ENCODE measurements at places on chromosomes 4 and X.

GRCh38 chr4:53908661-53909078 is 155.7 kb downstream of the CHIC2 start:
- DNase-seq: peak; percentile 36

DNA sequence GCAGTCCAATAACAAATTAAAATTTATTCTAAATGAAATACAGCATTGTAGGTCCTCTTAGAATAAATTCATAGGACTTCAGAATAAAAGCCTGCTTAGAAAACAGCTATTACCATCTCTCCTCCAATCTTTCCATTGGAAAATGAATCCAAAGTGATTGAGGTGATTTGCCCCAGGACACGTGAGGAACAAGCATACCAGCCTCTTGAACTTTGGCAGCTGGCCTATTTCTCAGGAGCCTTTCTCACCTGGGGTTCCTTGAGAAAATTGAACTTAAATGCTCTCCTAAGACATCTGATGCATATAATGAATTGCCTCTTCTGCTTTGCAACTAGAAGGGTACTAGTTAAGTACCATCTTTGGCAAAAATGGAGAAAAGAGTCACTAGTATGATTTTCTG is 13.5 kb downstream of the ARHGAP24 start:
- DNase-seq: no peak

- no peak for DNase-seq
Observed at GRCh38 chr4:180434131-180434895, 1808.9 kb upstream of the TENM3 start.

DNA sequence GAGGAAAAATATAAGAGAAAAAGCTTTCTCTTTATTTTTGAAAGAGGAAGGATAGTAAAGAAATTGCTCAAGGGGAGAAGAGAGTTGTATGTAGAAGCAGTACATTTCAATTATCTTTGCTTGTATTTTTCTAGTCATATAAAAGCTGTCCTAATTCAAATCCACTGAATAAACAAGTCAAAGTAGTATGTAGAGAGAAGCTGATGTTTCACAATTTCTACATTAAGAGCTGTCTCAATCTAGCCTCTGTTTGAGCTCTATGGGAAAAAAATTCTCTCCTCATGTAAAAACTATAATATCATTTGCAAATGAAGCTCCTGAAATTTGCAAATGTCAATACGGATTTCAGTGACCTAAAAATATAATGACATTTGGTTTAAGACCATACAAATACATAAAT is 52.6 kb downstream of the CHM start:
- DNase-seq: no peak

DNA sequence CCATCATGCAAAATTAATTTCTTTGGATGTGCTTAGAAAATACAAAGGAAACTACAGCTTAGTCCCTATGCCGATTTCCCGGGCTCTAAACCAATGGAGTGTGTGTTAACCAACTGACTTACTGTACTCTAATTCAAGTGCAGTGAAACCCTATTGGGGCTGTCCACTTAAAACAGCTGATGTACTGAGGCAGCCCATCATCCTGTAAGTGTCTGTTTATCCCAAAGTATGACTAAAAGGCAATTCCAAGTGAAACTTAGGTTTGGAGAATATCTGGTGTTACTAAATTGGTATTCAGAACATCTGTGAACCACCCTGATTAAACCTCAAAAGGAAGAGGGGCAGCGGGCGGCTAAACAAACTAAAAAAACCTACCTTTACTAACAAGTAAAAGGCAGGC is 79.7 kb downstream of the GATB start:
- DNase-seq: no peak

- peak; percentile 5 for DNase-seq
Observed at GRCh38 chr4:2830632-2831610, 12.7 kb upstream of the ADD1 start.

DNA sequence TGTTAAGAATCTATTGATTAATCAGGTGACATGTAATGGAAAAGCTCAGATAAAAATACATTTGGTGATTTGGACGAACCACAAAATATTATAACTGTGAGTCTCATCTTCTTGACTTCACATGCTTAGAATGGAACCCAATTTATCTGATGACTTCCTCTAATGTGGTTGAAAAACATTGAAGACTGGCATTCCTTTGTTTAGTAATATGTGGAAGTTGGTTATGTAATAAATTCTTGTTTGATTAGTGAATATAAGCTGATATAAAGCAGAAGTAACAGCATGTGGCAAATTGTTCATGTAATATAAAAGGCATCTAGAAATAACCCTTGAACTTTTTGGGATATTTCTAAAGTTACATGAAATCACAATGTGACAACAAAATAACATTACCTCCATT is 9.7 kb downstream of the GIMD1 start:
- DNase-seq: no peak

GRCh38 chr4:110224142-110224541 is 25.7 kb upstream of the ELOVL6 start:
- no peak for DNase-seq

GRCh38 chr4:152607178-152607577 is 71.3 kb upstream of the FBXW7 start:
- DNase-seq: no peak

DNA sequence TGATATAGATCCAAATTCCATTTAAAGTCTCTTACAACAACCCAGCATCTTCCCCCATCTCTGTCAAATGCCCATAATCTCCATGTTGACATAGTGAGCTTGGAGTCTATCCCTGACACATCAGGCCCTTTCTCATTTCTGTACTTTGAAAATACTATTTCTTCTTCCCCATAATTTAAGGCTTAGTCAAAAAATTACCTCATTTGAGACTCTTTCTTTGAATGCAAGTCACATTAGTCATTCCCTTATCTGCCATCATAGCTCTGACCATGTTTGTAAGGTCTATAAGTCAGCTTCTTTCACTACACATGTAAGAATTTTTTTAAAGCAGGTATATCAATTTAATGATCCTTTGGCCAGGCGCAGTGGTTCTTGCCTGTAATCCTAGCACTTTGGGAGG is 99.9 kb downstream of the DDX60 start:
- DNase-seq: no peak

DNA sequence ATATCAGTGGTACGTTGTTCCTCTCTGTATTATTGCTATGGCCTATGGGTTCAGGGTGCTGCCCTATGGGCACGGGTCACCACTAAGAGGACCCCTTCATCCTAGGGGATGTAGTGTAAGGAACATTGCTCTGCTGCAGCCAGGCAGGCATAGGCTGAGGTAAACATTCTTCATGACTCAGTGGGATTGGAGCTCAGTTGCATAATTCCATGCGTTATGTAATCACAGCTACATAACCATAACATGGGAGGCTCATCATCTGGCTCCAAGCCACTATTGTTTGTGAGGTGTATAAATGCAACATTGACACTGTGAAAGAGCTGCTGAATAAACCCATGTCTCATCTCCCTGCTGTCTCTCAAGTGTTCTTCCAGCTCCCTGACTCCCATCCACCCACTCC is 375.2 kb downstream of the MAGEE1 start:
- no peak for DNase-seq

DNA sequence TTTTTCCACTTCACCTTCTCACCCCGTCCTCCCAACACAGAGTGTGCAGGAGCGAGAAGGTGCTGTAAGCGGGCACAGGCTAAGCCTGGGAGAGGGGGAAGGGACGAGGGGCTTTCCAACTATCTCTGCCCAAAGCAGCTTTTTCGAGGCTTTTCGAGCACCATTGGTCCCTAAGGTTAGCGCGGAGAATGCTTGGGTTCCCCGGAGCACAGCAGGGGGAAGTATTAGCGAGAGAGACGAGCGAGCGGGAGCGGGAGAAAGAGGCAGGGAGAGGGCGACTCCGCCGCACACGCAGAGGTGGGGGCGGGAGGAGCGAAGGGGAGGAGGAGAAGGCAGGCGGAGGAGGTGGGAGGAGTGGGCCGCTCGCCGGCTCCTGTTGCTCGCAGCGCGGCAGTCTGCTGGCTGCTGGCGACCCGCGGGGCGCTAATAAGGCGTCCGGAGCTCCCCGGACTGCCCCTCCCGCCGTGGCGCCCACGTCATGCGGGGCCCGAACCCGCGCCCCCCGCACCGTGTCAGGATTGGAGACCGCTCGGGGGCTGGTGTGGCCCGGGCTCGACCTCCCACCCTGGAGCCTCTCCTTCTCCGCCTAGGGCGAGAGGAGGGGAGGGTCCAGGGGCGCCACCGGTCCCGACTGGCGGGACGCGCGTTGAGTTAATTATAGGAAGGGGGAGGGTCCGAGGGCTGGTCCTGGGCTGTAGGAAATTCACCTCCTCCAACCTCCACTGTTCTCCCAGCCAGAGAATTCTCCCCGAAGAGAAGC is at the start of gene ADAMTS3:
ADAMTS3 (minus strand) TSS at position 263 of the 760 bp plus-strand sequence. CDS start 459 bp downstream, outside the sequence.
- DNase-seq: peak; percentile 71

DNA sequence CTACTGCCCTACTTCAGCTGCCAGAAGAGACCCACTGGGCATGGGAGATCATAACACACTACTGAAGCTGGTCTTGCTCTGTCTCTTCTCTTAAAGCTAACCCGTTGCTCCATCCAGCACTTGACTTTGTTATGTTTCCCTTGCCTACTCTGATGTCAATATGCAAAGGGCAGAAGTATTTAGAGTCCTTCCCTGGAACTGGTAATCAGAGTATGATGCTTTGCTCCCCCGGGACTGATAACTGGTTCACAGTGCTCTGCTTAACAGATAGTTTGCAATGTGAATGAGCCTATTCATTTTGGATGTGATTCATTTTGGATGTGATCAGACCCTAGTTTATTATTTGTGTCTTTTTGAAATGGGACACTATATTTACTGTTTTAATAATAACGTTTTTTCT is 12.3 kb upstream of the UCP1 start:
- DNase-seq: no peak

GRCh38 chr4:37715889-37716402 is 29.8 kb upstream of the RELL1 start:
- DNase-seq: no peak

- no peak for DNase-seq
Observed at GRCh38 chrX:116142976-116143375, 27.6 kb upstream of the AGTR2 start.

GRCh38 chr4:41692717-41693345 is 55.7 kb downstream of the PHOX2B start:
- peak; percentile 80 for DNase-seq

- DNase-seq: no peak
Observed at GRCh38 chr4:118410138-118410537, 57.3 kb upstream of the PRSS12 start.

GRCh38 chr4:147019091-147019490 is 73.4 kb upstream of the TTC29 start:
- DNase-seq: peak; percentile 59

GRCh38 chrX:138791551-138791950 is 80.0 kb upstream of the FGF13 start:
- no peak for DNase-seq

DNA sequence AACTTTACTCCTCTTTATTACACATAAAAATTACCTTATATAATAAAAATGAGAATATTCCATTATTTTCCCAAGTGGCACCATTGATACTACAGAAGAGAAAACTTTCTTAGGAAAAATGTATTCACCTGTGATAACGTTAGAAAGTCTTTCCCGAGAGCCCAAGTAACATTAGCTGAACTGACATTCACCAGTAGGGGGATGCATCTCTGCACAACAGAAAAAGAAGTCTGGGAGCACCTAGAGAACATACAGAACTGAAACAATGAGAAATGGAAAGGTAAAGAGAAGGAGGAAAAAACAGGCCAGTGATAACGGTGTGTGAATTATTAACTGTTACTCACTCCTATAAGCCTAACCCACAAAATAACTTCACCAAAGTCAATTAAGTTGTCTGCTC is 423.3 kb downstream of the CENPC start:
- no peak for DNase-seq

DNA sequence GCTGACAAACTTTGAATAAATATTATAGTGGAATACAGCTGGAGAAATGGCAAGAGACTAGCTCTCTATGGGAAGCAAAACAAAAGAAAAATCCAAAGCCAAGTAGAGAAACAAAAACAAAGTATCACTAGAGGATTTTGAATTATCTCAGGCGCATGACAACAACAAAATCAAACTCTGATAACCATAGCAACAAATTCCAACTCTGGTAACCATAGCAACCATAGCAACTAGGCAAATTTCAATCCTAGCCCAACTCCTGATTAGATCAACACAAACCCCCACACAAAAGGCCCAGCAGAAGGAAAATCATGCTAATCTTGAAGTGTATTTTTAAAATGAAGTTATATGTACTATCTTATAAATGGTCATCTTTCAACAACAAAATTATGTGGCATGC is 98.4 kb upstream of the MAGEE2 start:
- no peak for DNase-seq

DNA sequence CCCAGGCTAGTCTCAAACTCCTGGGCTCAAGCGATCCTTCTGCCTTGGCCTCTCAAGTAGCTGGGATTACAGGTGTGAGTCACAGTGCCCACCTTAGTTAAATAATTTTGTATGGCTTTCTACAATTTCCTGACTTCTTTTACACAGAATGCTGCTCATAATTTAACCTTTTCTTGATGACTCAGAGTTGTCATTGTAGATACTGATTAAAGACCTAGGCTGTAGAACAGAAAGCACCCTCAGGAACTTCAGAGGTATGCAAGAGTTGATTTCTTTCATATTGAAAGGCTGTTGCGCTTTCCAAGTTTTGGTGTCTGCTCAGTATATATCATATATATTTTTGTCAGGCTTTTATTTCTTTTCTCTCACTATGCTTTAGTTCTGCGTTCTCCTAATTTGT is 21.1 kb upstream of the GPR34 start:
- DNase-seq: no peak

DNA sequence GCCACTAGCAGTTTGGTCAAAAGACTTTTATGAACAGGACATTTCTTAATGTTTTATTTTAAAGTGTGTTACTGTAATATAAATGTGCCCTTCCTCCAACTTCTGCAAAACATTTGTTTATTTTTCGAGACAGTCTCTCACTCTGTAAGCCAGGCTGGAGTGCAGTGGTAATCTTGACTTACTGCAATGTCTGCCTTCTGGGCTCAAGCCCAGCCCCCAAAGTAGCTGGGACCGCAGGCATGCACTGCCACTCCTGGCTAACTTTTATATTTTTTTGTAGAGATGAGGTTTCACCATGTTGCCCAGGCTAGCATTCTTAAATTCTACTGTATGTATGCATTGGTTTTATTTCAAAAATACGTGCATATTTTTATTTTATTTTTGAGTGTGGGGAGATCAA is 1201.9 kb downstream of the STIM2 start:
- no peak for DNase-seq

- no peak for DNase-seq
Observed at GRCh38 chrX:103811858-103812257, 20.2 kb downstream of the RAB9B start.
